Activated effector memory CD4-positive, alpha-beta T cell treated with anti-CD3 and anti-CD28 coated beads, Interleukin-2, amount 50 U/mL, for 16 hours (primary cell): ENCODE measurements at places on chromosomes 7 and 10.

DNA sequence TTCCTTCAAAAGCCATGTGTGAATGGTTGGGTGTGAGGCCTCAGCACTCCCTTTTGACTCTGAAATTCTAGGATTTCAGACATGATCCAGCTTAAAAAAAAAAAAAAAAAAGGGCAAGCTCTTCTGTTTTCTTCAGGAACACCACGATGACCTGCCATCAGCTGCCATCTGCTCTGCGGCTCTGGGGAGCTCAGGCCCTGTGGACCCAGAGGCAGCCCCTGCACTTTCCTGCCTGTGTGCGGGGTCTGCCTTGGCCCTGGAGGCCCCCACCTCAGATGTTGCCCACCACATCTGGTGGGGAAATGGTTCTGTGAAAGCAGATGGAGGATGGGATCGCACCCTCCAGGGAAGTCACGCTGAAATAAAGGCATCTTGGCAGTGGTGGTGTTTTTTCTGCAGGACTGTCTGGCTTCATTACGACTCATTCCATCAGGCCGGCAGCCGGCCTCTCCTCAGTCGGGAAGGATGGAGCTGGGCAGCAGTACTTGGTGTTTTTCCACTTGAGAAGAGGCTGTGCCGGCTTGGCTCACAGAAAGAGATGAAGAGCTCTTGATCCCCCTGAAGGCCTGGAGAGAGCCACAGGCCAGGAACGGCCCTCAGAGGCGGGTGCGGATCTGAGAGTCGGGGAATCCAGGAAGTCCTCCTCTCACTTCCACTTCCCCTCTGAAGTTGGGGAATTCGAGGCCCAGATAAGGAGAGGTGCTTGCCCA lies 66.1 kb upstream of the AQP1 start:
- DNase-seq, result peak; percentile 50

DNA sequence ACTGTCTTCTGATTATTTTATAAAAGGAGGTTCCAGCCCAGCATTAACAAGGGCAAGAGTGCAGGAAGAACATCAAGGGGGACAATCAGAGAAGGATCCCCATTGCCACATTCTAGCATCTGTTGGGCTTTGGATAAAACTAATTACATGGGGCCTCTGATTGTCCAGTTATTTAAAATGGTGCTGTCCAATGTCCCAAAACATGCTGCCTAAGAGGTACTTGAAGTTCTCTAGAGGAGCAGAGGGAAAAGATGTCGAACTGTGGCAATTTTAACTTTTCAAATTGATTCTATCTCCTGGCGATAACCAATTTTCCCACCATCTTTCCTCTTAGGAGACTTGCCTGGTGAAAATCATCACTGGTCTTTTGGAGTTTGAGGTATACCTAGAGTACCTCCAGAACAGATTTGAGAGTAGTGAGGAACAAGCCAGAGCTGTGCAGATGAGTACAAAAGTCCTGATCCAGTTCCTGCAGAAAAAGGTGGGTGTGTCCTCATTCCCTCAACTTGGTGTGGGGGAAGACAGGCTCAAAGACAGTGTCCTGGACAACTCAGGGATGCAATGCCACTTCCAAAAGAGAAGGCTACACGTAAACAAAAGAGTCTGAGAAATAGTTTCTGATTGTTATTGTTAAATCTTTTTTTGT lies 2.3 kb downstream of the IL6 start:
- no peak for DNase-seq

DNA sequence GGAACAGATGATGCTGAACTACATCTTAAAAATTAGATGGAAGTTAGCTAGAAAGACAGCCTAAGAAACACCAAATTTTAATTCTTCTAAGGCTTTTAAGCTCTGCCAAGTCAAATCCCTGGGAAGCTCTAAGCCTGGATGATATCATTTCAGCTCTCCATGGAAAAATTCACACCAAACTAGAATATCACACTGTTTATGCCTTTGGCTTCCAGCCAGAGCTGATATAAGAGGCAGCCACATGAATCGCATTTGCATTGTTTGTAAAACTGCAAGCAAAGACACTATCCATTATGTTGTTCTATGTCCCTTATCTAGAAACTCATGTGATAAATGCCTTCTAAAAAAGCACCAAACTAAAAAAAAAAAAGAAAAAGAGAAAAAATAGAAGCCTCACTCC lies 430.4 kb downstream of the GRID1 start:
- no peak for DNase-seq

DNA sequence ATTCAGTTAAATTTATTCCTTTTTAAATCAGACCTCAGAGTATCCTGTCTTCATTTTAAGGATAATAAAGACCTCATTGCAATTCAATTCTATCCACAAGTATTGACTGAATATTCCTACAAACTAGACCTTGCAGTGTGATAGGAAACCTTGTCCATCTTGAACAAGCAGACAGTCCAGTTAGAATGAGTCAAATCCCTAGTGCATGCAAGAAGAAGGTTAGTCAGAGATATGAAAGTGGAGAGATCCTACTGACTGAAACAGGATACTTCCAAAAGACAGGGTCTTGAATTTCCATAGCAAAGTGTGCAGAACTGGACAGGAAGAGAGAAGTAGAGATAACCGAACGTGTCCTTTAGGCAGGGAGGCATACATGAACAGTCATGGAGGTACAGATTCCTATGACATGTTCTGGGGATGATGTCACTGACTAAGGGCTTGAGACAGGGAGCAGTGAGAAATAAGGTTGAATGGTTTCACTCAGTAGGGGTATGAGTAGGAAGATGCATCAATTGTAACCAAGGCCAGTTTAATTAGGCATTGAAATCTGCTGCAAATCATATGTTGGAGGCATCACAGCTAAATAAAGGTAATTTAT lies 45.2 kb downstream of the PPP1R3A start:
- no peak for DNase-seq

GRCh38 chr7:113392421-113392820 lies 274.1 kb upstream of the SMIM30 start:
- DNase-seq, result no peak

DNA sequence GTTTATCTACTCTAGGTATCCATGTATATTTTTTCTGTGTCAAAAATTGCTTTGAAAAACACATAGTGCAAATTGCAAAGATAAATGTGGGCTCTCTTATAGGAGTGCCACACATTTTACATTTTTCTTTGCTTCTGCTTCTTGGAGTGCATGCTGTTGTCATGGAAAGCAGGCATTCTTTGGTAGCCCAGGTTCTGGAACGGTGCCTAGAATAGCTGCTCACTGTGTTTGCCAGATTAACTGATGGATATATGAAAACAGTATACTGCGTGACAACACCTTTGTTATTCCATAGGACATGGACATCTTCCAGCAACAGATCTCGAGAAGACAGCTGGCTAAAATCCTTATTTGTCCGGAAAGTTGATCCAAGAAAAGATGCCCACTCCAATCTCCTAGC lies 13.4 kb downstream of the NIPSNAP2 start:
- no peak for DNase-seq

GRCh38 chr10:78959924-78960285 lies 108.9 kb upstream of the ZMIZ1 start:
- DNase-seq, result no peak

DNA sequence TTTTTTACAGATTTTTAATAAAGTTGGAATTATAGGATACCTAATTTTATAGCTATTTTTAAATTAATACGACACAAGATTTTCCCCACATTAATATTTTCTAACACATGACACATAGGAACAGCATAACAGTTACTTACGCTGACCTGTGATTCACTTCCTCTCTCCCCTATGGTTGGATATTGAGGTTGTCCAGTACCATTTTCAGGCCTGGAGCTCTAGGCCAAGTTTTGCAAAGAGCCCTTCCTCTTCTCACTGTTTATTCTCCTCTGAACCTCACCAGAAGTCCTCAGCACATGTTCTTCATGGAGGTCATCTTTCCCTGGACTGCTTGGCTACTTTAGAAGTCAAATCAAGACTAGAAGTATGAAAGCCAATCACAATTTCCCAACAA lies 28.2 kb downstream of the LYZL1 start:
- no peak for DNase-seq

GRCh38 chr7:138091032-138091431 lies 14.8 kb downstream of the AKR1D1 start:
- no peak for DNase-seq

GRCh38 chr10:133015816-133016462 lies 71.8 kb upstream of the ADGRA1 start:
- DNase-seq, result no peak

DNA sequence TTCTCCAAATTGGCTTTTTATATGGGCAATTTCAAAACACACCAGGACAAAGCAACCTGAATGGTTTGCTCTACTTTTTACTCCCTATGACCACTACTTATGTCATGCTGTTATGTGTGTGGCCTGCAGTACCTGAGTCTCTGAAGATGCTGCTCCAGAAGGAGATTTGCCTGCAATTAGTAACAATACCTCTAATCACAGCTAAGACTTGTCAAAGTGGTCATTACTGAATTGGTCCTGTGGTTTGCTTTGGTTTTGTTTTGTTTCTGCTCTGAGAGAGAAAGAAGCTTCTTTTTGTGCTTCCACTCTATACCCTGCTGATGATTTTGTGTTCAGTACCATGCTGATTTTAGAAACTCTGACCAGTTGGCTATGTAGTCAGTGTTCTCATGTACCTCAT lies 25.5 kb downstream of the HGF start:
- no peak for DNase-seq

DNA sequence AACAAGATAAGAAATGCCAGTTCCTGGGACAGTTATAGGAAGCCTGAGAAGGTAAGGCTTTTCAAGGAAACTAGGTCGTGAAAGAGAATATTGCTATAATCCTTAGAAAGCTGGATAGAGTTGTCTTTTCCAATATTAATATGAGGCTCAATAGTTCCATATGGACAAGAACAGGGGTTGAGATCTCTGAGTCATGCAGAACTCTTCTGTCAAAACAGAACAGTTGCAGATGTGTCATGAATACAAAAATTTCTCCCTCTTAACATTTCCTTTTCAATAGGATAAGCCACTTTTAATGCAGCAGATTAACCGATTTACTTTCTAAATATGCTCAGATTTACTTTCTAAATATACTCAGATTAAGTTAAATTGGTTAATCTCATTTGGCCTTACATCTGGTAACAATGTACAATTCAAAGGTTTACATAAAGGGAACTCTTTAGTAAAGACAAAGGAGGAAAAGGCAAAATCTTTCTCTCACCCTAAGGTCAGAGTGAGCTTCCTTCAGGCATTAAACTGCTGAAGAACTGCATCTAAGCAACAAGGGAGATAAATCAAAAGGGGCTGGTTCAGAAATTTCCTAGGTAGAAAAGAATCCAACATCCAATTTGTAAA lies 104.7 kb upstream of the PCDH15 start:
- no peak for DNase-seq

DNA sequence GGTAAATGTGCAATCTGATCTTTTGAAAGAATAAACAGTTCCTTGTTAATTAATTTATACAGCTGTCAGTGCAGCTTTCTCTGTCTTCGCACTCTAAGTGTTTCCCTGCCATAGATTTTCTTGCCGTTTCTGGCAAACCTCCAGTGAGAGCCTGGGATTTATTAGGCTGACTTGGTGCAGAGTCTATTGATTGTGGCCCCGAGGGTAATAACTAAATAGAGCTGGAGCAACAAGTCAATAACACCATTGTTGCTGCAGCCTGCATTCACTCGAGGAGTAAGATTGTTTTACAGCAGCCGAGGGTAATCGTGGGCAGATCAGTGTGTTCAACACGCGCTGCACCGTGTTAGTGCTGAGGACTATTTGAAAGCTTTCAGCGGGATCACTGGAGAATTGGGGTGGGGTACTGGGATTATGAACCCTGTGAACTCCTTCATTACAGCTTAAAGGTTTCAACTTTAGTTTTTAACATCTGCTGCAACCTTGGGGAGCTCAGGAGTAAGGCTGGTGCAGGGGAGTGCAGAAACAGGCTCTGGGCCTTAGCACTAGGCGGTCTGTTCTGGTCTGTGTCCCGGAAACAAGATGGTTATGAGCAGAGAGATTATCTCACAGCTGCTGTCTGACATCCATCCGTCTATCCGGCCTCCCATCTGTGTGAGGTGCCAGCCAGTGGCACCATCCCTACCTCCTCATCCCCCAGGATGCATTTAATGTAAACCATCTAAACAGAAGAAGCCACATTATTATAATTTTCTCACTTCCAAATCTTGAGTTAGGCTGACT lies 174.0 kb upstream of the TCF7L2 start:
- no peak for DNase-seq

- no peak for DNase-seq
These were observed 22.6 kb upstream of the CNPY1 start for GRCh38 chr7:155568842-155569494.

GRCh38 chr10:1709161-1709560 lies 28.2 kb downstream of the ADARB2 start:
- no peak for DNase-seq

DNA sequence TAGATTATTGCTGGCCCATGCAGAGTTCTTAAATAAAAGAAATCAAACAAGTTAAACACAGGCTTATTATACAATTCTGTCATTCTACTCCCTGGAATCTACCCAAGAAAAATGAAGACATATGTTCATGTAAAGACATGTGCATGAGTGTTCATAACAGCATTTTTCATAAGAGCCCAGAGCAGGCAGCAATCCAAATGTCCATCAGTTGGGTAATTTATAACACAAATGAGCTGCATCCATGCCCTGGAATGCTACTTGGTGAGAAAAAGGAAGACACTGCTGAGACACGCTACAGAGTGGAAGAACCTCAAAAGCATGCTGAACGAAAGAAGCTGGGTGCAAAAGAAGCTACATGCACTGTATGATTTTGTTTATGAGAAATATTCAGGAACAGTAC lies 342.6 kb downstream of the TCERG1L start:
- DNase-seq, result no peak

DNA sequence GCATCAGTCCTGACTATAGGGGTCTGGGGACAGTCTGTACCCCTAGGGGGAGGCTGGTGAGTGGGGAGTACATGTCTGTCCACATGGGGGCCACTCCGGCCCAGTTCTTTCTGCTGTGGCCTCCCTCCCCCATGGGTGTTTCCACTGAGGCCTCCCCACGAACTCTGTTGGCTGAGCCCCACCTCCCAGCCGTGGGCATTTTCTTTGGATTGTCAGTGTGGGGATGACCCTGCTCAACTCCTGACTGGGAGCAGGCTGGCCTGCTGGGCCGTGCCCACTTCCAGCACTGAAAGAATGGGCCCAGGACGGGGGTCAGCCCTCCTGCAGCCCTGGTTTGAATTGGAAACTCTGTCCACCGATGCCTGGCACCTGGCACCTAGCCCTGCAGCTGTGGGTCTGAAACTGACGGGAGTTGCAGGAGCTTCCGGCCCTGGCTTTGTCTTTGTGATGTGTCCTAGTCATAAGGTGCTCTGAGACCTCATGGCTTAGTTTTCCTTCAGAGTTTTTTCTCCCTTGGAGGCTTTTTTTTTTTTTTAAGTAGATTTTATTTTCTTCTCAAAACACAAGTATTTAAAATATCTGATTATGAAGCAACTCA lies 46.5 kb downstream of the LHPP start:
- no peak for DNase-seq

- no peak for DNase-seq
These were observed 256.5 kb downstream of the FRMD4A start for GRCh38 chr10:14074062-14074884.
